Activated gamma-delta T cell treated with anti-CD3 and anti-CD28 coated beads, Interleukin-2, amount 50 U/mL, for 16 hours (primary cell): ENCODE measurements at places on chromosomes 13 and 19.

DNA sequence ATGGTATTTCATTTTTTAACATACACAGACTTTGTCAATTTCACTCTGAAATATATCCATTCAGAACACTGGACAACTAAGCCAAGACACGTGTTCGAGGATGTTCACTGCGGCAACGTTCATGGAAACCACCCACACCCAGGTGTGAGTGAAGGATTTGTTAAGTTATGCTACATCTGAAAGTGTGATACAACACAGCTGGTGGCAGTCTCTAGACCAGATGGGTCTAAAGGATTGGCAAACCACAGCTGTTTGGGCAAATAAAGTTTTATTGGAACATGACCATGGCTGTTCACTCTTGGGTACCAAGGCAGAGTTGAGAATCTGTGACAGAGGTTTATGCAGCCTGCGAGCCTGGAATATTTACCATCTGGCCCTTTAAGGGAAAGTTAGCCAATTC, 12.0 kb downstream of the SLC7A9 start:
- no peak for DNase-seq

- no peak for DNase-seq
Measured at GRCh38 chr13:103772576-103772975, 706.4 kb upstream of the SLC10A2 start.

- DNase-seq, result no peak
Measured at GRCh38 chr13:24734950-24735349, 29.0 kb upstream of the RNF17 start.

GRCh38 chr13:99974296-99974938, 2.9 kb upstream of the ZIC5 start:
- DNase-seq, result no peak

GRCh38 chr13:63120883-63121282, 1705.2 kb upstream of the PCDH20 start:
- DNase-seq, result no peak

DNA sequence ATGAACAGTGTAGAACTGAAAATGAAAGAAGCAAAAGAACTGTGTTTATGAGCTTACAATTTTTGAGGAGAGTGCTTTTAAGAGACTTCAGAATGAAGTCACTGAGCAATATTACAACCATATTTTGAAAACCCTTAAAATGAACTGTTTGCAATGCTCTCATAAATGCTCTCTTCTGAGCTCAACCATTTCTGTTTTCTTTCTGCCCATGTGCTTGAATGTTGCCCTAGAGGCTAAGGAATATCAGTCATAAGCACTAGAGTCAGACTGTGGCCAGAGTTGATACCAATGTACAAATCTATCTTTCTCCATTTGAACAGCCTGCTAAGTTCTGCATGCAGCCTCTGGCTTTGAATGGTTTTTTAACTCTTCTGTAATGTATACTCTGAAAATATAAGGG, 1092.8 kb downstream of the PCDH9 start:
- DNase-seq, result no peak

DNA sequence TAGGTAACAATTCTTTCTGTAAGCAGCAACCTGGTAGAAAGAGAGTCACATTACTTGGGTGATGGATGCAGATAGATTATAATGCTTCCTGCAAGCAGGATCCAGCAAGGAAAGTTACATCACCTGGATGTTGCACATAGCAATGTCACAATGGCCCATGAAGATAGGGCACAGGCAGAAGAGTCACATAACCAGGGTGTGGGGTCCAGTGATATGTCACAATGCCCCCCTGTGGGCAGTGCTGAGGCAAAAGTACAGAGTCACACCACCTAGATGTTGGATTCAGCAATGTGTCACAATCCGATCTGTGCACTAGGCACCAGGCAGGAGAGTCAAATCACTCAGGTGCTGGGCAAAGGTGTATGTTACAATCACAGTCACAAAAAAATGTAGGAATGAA, 4.0 kb upstream of the ZNF43 start:
- DNase-seq, result no peak

GRCh38 chr13:74056801-74057542, 77.2 kb downstream of the KLF12 start:
- DNase-seq, result no peak

DNA sequence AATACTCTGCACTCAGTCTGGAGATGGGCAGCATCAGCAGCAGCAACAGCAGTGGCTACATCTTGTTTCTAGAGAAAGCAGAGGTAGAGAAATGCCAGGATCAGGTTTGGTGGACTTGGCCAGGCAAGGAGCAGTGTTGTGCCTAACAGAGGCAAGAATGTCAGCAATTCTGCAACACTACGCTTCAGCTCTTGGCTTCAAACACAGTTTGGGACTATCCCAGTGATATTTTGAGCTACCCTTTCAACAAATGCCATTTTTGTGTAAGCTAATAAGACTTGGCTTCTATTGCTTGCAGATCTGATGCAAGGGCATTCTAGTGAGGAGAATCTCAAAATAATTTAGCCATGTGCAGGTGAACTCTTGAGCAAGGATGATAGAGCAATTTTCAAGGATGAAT, 271.3 kb downstream of the PCDH20 start:
- DNase-seq, result no peak

- DNase-seq, result no peak
Measured at GRCh38 chr13:35764326-35765015, 288.0 kb upstream of the MAB21L1 start.

DNA sequence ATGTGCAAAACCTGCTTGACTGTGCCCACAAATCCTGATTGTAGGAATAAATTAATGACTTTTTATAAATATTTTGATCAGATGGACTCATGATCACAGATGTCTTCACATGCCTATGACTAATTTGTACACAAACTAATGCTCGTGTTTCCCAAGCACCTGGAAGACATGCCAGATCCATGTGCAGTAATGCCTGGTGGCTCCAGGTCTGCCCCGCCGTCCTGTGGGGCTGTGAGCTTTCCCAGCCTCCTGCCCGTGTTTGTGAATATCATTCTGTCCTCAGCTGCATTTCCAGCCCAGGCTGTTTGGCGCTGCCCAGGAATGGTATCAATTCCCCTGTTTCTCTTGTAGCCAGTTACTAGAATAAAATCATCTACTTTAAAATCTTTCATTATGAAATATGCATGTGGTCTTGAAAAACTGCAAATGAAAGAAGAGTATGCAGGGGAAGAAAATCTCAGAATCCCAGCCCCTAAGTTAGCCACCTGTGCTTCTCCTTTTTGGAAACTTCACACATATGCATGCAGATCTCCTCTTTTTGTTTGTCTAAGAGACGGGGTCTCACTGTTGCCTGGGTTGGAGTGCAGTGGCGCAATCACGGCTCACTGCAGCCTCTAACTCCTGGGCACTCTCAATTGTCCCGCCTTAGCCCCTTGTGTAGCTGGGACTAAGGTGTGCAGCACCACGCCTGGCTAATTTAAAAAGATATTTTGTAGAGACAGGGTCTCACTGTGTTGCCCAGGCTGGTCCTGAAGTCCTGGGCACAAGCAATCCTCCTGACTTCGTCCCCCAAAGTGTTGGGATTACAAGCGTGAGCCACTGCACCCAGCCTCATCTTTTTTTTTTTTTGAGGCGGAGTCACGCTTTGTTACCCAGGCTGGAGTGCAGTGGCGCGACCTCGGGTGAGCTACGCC, 6.2 kb downstream of the RPL28 start:
- DNase-seq, result no peak

DNA sequence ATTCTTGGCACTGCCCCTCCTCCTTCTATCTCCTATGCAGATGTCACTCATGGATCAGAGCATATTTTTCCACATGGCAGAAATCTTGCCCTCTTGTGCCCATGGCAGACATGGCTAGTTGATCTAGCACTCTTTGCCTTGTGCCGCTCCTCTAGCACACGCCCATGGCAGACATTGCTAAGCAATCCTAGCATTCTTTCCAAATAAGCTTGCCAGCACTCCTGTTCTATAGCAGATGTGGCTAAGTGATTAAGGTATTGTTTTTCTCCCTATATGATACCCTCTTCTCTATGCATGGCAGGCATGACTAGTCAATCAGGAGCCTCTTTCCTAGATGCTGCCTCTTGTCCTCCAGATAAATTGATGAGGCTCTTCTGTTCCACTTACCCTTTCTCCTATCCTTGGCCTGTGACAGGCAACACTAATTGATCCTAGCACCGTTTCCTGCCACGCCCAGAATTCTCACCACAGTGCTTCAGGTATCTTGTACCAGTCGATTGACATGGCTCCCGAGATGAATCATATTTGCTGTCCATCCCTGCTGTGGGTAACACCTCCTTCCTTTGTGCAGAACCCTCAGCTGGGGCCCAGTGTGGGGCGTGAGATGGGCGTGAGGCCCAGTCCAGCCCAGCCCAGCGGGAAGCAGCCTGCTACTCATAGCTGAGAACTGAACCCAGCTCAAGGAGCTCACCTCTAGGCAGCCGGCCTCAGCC, 26.9 kb downstream of the TMED1 start:
- DNase-seq, result no peak

DNA sequence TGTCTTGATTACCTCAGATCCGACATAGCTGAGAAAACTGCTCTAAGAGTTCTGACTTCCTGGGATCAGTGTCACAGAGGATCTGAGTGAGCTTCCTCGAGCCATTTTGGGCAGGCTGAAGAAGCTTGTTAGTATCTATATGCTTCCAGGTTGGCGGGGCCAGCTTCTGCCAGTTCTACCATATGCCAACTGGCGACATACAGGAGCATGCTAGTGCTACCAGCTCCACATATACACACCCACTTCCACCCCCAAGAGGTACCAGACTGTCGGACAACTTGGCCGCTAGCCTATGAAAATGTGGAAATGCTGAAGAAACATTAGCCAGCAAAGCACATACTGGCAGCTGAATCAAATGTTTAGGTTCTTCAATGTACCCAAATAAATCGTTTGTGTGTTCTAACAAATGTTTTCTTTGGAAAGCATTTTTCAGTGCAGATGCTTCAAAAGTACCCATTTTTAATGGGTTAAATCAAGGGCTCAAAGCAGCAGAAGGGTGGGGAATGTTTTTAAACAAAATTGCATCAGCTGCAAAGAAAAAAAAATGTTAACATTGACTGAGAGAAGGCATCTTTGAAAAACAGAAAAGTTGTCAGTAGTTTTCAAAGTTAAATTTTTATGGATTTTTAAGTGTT, 163.7 kb downstream of the KLF12 start:
- DNase-seq, result no peak

DNA sequence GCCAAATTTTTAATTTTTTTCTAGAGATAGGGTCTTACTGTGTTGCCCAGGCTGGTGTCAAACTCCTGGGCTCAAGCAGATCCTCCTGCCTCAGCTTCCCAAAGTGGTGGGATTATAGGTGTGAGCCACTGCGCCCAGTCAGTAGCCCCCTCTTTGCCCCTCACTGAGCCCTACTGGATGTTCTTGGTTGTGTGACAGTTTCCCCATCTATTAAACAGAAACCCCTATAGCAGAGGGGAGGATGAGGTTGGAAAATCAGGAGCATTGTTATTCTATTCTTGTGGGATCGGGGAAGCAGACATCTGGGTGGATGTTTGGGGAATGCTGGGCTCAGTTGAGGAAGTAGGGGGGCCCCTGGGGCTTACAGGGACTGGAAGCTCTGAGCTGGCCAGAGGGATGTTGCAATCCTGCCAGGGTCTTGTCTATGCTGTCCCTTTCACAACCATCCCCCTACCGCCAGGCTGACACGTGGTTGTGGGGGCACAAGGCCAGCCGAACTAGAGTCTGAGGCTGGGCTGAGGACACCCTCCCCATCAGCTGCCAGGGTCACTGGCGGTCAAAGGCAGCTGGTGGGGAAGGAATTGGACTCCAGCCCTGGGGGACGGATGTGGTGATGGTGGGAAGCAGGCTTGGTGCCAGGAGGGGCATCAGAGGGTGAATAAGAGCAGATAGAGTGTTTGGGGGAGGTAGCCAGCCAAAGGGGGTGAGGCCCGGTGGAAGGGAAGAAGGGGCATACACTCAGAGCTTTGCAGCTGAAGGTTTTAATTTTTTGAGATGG, 10.9 kb downstream of the APOC1 start:
- no peak for DNase-seq

- DNase-seq, result no peak
Measured at GRCh38 chr13:46639033-46639981, 86.3 kb downstream of the LRCH1 start.

- DNase-seq, result no peak
Measured at GRCh38 chr13:38386421-38386820, 36.8 kb downstream of the UFM1 start.
